ENCODE measurements at places on chromosomes 16 and 17. TPM values are rescaled to one million over a fixed set of nuclear protein-coding genes. Genes with fewer than 3 reads are reported as not detected.

The IKZF3 gene
- 63.0 TPM for polyA plus RNA-seq

The KRTAP4-5 gene
- polyA plus RNA-seq: not detected

The PLD6 gene
- polyA plus RNA-seq: 2.0 TPM

The STH gene
- polyA plus RNA-seq: not detected

The DHRS7C gene
- polyA plus RNA-seq: not detected

The WSCD1 gene
- polyA plus RNA-seq: not detected

DNA sequence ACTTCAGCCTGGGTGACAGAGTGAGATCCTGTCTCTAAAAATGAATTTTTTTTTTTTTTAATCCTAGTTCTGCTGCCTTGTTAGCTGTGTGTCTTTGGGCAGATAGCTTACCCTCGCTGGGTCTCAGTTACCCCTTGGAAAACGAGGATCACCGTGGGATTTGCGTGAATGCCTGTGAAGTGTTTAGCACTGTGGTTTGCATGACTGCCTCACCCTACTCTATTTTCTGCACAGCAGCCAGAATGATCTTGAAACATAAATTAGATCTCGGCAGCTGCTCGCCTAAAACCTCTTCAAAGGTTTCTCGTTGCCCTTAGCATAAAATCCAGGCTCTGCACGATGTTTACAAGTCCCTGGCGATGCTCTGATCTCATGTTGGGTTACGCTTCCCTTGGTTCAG lies 71.2 kb upstream of the GRIN2A start:
- no peak for DNase-seq

- DNase-seq: peak; percentile 44
Measured at GRCh38 chr16:15682105-15682570, 32.1 kb downstream of the NDE1 start.

DNA sequence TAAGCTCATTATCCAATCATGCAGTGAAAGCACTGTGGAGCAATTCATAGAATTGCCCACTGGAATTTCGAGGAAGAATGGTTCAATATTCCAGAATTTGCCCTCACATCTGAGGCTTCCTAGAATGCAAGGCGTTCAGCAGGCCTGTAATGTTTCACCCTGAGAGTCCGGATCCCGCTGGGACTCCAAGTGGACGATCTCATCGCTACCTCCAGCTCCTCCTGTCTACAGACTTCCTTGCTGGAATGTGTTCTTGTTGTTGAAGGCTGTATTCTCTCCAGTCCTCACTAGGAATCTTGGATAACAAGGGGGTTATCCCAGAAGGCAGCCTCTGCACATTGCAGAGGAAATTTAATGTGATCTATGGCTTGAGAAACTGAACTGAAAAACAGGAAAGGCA lies 7.8 kb downstream of the SLC47A1 start:
- DNase-seq: no peak

GRCh38 chr17:78680436-78680835 lies 101.6 kb downstream of the CYTH1 start:
- DNase-seq: no peak

GRCh38 chr17:6994118-6994598 lies 1.7 kb upstream of the ALOX12 start:
- DNase-seq: no peak

- no peak for DNase-seq
Measured at GRCh38 chr17:2962236-2962635, 101.2 kb downstream of the OR1D5 start.

Measured in B cell (primary cell).